ENCODE measurements at places on chromosomes 1 and 21. TPM values are rescaled to one million over a fixed set of nuclear protein-coding genes. Genes with fewer than 3 reads are reported as not detected.
A peak's percentile ranks its signal among the peaks of the same experiment; 100 is the strongest.

DNA sequence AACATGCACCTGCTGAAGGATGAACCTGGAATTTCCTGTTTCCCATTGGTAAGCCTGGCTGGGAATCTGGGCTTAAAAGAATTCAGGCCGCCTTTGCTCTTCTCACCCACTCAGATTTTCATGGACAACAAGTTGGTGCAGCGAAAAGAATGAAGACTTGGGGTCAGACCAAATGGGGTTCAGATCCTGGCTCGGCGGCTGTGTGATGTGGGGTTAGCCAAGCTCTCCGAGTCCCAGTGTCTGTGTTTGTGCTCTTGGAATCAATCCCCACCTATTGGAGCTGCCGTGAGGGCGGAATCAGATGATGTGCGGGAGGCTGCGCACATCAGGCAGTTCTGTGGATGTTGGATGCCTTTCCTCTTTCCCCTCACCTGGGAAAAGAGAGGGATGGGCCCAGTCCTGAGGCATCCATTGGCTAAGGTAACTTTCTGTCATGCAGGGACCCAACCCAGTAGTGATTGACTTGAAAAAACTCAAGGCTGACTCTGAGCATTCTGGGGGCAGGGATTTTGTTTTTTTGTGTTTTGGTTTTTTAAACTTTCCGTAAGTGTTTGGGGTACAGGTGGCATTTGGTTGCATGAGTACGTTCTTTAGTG, 228.3 kb downstream of the KAZN start:
- no peak for DNase-seq
- H3K4me3 ChIP-seq, result no peak overlapping the region
- no peaks in the 10 kb centered on the region for H3K36me3 ChIP-seq

The PARS2 gene
- total RNA-seq, result 4.4 TPM

DNA sequence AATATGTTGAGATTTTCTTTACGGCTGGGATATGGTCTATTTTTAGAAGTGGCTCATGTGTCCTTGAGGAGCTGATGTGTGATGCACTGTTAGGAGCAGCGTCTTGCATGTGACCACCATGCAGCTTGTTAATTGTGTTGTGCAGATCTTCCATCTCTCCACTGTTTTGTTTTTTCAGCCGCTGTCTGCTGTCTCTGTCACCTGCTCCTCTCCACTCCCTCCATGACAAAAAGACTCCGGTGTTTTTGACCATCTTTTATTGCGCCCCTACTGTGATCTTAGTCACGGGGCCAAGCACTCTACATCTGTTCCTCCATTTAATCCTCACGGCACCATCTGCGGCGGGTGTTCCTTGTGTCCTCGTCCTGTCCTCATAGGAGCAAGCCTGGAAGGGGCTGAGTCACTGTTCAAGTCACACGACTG, 51.8 kb downstream of the ADARB1 start:
- no peak overlapping the region for H3K4me3 ChIP-seq
- H3K4me1 ChIP-seq, result no peaks in the 10 kb centered on the region
- H3K36me3 ChIP-seq, result no peaks in the 10 kb centered on the region
- no peak for DNase-seq
- no peaks in the 10 kb centered on the region for H3K27me3 ChIP-seq
- H3K27ac ChIP-seq, result no peak overlapping the region

DNA sequence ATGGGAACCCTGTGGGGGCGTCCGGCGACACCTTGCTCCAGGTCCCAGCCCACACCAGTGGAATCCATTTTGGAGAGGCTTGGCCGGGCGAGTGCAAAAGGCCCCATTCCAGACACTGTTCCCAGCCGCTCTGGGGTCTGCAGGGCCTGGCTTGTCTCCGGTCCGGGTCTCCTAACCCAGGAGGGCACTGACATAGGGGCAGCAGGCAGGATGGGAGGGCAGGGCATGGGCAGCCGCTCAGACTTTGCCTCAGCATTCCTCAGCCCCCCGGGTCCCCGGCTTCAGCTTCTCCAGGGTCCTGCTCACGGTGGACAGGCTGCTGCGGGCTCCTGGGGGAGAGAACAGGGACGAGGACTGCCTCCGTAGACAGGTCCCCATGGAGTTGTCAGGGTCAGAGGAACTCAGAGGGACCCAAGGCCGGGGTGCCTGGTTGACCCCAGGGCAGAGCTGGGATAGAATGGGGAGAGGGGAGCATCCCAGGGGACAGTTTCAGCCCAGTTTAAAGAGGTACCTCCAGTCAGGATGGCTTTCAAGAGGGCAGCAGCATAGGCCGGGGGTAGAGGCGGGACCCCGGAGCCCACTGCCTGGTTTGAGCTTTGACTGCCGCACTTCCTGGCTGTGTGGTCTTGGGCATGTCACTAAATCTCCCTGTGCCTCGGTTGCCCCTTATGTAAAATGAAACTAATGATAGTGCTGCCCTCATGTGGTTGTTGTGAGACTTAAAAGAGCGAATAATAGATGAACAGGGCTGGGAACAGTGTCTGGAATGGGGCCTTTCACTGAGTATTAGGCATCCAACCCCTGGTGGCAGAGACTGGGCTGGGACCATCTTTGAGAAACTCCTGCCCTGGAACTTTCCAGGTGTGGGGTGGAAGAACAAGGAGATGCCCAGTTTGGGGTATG, 3.7 kb downstream of the KNCN start:
- no peaks in the 10 kb centered on the region for H3K36me3 ChIP-seq
- no peaks in the 10 kb centered on the region for H3K27me3 ChIP-seq
- peak; percentile 27 for DNase-seq
- H3K4me1 ChIP-seq, result no peaks in the 10 kb centered on the region
- no peak overlapping the region for H3K27ac ChIP-seq

The EYA3 gene
- 17.5 TPM for total RNA-seq

- H3K27ac ChIP-seq, result no peak overlapping the region
- no peaks in the 10 kb centered on the region for H3K4me1 ChIP-seq
- DNase-seq, result no peak
Measured at GRCh38 chr1:92538048-92538412, 51.3 kb upstream of the GFI1 start.

The AVPR1B gene
- total RNA-seq, result not detected

The LCE1A gene
- not detected for total RNA-seq

DNA sequence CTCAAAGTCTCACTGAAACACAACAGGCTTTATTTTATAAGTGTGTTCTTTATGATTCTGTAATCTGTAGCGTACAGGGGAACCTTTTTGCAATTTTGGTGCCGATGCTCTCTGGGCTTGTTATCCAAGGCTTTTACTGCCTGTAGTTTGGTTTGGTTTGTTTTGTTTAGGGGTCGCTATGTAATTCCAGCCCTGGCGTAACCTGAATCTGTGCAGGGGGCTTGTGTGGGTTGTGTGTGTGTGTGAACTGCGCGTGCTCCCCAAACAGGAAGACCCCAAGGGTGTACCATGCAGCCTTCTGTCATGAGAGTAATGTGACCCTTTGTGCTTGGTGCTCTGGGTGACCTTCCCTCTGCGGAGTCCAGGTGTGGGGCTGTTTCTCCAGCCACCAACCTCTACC, 92.1 kb upstream of the CLDN14 start:
- peaks cover 2% of the 10 kb centered on the region for H3K27me3 ChIP-seq
- no peaks in the 10 kb centered on the region for H3K4me1 ChIP-seq
- no peak for DNase-seq
- no peak overlapping the region for H3K27ac ChIP-seq
- no peak overlapping the region for H3K4me3 ChIP-seq
- no peaks in the 10 kb centered on the region for H3K36me3 ChIP-seq

GRCh38 chr1:169009666-169010065, 96.8 kb upstream of the ATP1B1 start:
- no peak overlapping the region for H3K27ac ChIP-seq
- no peaks in the 10 kb centered on the region for H3K36me3 ChIP-seq
- no peak for DNase-seq
- no peaks in the 10 kb centered on the region for H3K27me3 ChIP-seq
- no peaks in the 10 kb centered on the region for H3K4me1 ChIP-seq
- no peak overlapping the region for H3K4me3 ChIP-seq

GRCh38 chr1:198601936-198602889, 36.6 kb upstream of the PTPRC start:
- DNase-seq, result no peak
- H3K36me3 ChIP-seq, result no peaks in the 10 kb centered on the region
- no peaks in the 10 kb centered on the region for H3K27me3 ChIP-seq
- H3K4me3 ChIP-seq, result no peak overlapping the region
- H3K4me1 ChIP-seq, result no peaks in the 10 kb centered on the region

- DNase-seq, result no peak
- H3K27me3 ChIP-seq, result no peaks in the 10 kb centered on the region
- no peak overlapping the region for H3K4me3 ChIP-seq
- H3K36me3 ChIP-seq, result peaks cover 82% of the 10 kb centered on the region
Measured at GRCh38 chr1:19153169-19153568, 56.9 kb downstream of the UBR4 start.

GRCh38 chr1:235952950-235953615, 86.4 kb upstream of the LYST start:
- H3K36me3 ChIP-seq, result no peaks in the 10 kb centered on the region
- no peak for DNase-seq
- no peak overlapping the region for H3K27ac ChIP-seq
- no peaks in the 10 kb centered on the region for H3K4me1 ChIP-seq
- H3K4me3 ChIP-seq, result no peak overlapping the region

- H3K27me3 ChIP-seq, result no peaks in the 10 kb centered on the region
- no peak overlapping the region for H3K27ac ChIP-seq
- no peaks in the 10 kb centered on the region for H3K4me1 ChIP-seq
- DNase-seq, result no peak
Measured at GRCh38 chr1:113252166-113252565, 138.1 kb upstream of the MAGI3 start.

The ARHGEF16 gene
- 10.1 TPM for total RNA-seq

The NTRK1 gene
- 0.21 TPM for total RNA-seq

The CASQ1 gene
- not detected for total RNA-seq

The SLAMF9 gene
- total RNA-seq, result not detected

DNA sequence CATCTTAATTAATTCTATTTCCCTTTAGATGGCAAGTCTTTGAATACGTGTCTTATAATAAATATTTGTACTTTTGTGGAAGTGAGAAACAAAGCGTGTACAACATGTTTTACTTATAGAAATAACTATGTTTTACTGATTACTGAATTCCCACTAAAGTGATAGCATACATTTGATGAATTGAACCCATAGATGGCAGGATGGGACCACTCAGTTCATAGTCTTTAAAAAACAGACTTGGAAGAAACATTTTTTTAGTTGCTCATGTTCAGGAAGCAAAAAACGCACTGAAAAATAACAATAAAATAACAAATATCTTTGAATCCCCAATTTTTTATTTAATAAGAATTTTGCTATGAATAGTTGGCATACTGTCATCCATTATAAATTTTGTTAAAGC, 507.1 kb upstream of the ZRANB2 start:
- no peaks in the 10 kb centered on the region for H3K36me3 ChIP-seq
- H3K4me1 ChIP-seq, result no peaks in the 10 kb centered on the region
- no peak for DNase-seq
- no peak overlapping the region for H3K4me3 ChIP-seq
- no peak overlapping the region for H3K27ac ChIP-seq

GRCh38 chr1:156760092-156760795, 7.1 kb upstream of the PRCC start:
- H3K27ac ChIP-seq, result no peak overlapping the region
- no peak overlapping the region for H3K4me3 ChIP-seq
- DNase-seq, result no peak
- H3K36me3 ChIP-seq, result no peaks in the 10 kb centered on the region

DNA sequence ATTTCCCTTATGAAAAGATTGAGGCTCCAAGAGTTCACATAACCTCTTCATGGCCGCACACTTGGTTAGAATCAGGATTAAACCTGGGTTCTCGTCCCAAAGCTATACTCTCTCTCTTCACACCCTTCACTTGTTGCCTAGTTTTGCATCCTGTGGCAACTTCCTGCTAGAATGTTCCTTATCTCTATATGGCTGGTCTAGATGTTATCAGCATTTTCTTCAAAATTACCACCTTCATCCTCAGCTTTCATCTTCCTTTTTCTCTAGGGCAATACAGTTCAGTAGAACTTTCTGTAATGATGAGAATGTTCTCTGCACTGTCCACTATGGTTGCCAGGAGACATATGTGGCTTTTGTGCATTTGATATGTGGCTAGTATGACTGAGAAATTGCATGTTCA, 31.1 kb upstream of the BCAR3 start:
- H3K36me3 ChIP-seq, result no peaks in the 10 kb centered on the region
- no peaks in the 10 kb centered on the region for H3K27me3 ChIP-seq
- no peak overlapping the region for H3K4me3 ChIP-seq
- H3K27ac ChIP-seq, result no peak overlapping the region

DNA sequence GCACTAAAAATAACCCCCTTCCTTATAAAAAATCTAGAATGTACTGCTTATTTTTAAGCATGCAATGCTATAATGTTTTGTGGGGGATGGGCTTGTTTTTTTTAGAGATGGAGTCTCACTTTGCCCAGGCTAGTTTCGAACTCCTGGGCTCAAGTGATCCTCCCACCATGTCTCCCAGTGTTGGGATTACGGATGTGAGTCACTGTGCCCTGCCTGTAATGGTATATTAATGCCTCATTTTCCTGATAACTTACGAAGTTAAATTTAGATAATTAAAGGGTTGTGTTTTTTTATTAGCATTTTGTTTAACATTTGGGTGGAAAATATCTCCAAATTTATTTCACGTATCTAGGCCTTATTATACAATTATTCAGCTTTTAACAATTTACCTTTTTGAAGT, 6.5 kb downstream of the RNF11 start:
- H3K27me3 ChIP-seq, result no peaks in the 10 kb centered on the region
- no peak overlapping the region for H3K4me3 ChIP-seq
- H3K36me3 ChIP-seq, result no peaks in the 10 kb centered on the region
- H3K4me1 ChIP-seq, result peaks cover 9% of the 10 kb centered on the region

GRCh38 chr1:11569551-11569950, 84.7 kb downstream of the FBXO2 start:
- no peaks in the 10 kb centered on the region for H3K36me3 ChIP-seq
- no peak overlapping the region for H3K4me3 ChIP-seq
- 0 out of 2 replicates have a peak, but pooled peaks cover 2% of the 10 kb centered on the region for H3K27me3 ChIP-seq

DNA sequence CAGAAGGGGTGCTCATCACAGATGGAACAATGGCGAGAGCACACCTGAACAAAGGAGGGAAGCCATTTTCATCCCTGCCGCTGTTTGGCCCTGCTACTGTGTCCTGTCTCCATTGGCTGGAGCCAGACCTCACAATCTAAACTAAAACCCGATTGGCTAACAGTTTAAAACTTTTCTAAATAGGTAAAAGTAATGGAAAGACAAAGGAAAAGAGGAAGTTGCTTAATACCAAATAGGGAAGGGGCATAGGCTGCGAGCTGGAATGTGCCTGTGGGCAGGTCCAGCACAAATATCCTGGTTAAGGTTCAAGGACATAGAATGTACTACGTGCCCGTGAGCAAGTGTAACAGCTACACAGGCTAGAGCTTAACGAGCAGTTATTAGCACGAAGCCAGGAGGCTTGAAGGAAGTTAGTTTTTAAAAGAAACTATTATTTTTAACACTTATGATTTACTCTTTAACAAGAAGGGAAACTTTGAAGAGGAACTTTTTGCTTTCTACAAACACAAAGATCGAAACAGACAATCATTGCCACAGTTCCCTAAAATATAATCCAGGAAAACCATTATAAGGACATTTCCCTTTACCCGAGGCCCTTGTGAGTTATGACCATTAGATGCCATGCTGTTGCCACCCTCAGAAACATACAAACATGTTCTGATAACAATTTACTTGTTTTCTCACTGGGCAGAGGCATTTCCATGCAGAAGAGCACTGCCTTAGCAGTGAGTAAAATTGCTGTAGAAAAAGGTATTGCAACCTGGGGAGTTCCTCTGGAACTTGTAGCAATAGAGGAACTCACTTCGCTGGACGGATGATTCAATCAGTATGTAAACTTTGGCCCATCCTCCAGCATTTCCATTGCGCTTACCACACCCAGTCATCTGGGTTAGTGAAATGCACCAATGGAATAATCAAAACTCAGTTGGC, 4.8 kb upstream of the PTTG1IP start:
- peaks cover 11% of the 10 kb centered on the region for H3K4me1 ChIP-seq
- H3K27ac ChIP-seq, result peak overlapping the region; percentile 70
- no peaks in the 10 kb centered on the region for H3K27me3 ChIP-seq
- no peak for DNase-seq
- no peak overlapping the region for H3K4me3 ChIP-seq
